HCT116 (cell line): ENCODE measurements at places on chromosomes 1 and 21. TPM values are rescaled to one million over a fixed set of nuclear protein-coding genes. Genes with fewer than 3 reads are reported as not detected.

The FCRL5 gene
- total RNA-seq = not detected

GRCh38 chr1:67759692-67760029 lies 73.6 kb downstream of the GNG12 start:
- H3K27ac ChIP-seq = no peak overlapping the region
- DNase-seq = no peak
- H3K27me3 ChIP-seq = no peaks in the 10 kb centered on the region
- H3K36me3 ChIP-seq = no peaks in the 10 kb centered on the region

DNA sequence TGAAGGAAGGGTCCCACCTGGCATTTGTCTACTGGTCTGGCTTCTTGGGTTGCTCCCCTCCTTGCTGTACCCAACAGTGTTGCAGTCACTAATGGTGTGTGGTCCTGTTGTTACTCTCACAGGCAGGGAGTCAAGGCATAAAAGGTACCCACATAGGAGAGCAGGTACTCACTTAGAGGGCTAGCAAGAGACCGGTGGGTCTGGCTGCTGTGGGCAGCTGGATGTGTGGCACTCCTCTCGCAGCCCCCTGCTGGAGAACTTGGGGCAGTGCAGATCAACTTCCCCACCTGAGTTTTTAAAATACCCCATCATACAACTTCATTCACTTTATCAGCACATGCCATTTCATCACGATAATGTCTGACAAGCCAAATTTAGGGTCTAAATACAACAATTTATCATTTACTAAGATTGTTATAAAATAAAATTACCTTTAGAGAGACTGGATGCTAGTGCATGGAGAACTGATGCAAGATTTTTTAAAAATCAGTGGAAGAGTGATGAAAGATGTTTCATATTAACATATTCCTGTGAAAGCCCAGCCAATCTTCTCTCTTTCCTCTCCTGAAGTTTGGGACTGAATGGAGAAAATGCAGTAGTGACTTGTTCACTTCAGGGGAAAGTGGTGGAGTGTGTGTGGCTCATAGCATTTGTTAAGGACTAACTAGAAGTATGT lies 42.8 kb downstream of the ACP6 start:
- H3K4me3 ChIP-seq = no peak overlapping the region
- no peaks in the 10 kb centered on the region for H3K27me3 ChIP-seq
- no peaks in the 10 kb centered on the region for H3K4me1 ChIP-seq

- peaks cover 6% of the 10 kb centered on the region for H3K4me1 ChIP-seq
- no peaks in the 10 kb centered on the region for H3K27me3 ChIP-seq
- no peak overlapping the region for H3K4me3 ChIP-seq
- H3K27ac ChIP-seq = no peak overlapping the region
These were observed 48.5 kb downstream of the FH start for GRCh38 chr1:241470908-241471590.

DNA sequence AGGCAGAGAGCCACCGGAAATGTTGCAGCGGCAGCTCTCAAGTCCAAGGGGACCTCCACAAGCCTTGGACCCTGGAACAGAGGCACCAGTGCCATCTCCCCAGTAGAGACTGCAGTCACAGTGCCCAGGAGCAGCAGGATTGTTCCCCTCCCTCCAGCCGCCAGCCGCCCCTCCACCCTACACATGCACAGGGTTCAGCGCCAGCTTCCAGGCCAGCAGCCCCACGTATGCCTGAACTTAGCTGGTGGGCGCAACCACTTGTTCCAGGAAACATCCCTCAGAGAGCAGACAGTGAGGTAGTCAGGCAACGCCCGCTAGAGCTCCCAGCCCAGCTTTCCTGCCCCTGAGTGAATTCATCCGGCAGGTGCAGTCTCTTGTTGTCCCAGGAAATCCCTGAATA lies 1098.1 kb upstream of the NCAM2 start:
- H3K36me3 ChIP-seq = no peaks in the 10 kb centered on the region
- DNase-seq = no peak
- H3K27ac ChIP-seq = no peak overlapping the region
- no peaks in the 10 kb centered on the region for H3K27me3 ChIP-seq
- no peak overlapping the region for H3K4me3 ChIP-seq
- H3K4me1 ChIP-seq = no peaks in the 10 kb centered on the region

GRCh38 chr1:7753641-7754040 lies 17.5 kb upstream of the VAMP3 start:
- peaks cover 3% of the 10 kb centered on the region; the same call in 1 of the 2 replicates for H3K36me3 ChIP-seq
- H3K4me1 ChIP-seq = no peaks in the 10 kb centered on the region
- DNase-seq = no peak
- no peaks in the 10 kb centered on the region for H3K27me3 ChIP-seq
- no peak overlapping the region for H3K27ac ChIP-seq
- no peak overlapping the region for H3K4me3 ChIP-seq

The FLVCR1 gene
- total RNA-seq = 19.0 TPM

DNA sequence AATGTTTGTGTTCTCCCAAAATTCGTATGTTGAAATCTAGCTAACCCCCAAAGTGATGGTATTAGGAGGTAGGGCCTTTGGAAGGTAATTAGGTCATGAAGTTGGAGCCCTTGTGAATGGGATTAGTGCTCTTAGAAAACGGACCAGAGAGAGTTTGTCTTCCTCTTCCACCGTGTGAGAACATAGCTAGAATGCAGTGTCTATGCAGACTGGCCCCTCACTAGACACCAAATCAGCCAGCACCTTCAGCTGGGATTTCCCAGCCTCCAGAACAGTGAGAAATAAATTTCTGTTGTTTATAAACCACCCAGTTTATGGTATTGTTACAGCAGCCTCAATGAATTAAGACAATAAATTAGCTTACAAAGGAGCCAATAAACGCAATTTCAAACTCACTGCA lies 58.0 kb downstream of the KIAA0319L start:
- H3K27me3 ChIP-seq = no peaks in the 10 kb centered on the region
- no peak overlapping the region for H3K4me3 ChIP-seq
- no peaks in the 10 kb centered on the region for H3K36me3 ChIP-seq
- no peak for DNase-seq
- no peak overlapping the region for H3K27ac ChIP-seq
- H3K4me1 ChIP-seq = no peaks in the 10 kb centered on the region
